ENCODE measurements at places on chromosomes 1 and 21.
A peak's percentile ranks its signal among the peaks of the same experiment; 100 is the strongest.

GRCh38 chr1:222911866-222912265 lies 97.0 kb downstream of the DISP1 start:
- no peak for DNase-seq

DNA sequence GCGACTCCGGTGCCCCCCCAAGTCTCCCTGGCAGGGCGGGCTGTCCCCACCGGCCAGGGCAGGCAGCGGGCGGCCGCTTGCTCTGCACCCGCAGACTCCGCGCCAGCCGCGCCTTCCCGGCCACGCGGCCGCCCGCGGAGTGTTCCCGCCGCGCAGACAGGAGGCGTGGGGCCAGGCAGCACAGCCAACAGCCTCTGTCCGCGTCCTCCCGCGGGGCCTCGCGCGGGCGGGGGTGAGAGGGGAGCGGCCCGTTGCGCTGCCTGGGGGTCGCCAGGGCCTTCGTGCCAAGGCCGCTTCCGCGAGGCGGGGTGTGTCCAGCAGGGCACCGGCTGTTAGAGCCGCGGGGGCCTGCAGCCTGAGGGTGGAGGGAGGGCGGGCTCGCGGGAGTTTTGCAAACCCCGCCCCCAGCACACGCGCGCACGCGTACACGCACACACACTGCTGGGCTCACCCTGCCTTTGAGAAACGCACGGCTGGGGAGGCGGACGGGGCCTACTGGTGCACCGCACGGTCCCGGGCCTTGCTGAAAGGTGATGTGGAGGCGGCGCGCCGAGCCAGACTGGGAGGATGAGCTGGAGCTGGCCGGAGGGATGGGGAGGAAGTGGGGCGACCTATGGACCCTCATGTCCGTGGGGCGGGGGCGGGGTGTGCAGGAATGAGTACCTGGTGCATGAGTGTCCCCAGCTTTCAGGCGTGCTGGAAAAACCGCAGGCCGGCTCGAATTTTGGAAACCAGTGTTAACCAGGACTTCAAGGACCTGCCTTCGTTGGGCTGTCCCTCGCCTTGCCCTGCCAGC lies 41.5 kb downstream of the KIAA1614 start:
- no peak for DNase-seq

- DNase-seq, result no peak
Observed at GRCh38 chr1:87730274-87731216, 401.9 kb downstream of the LMO4 start.

GRCh38 chr1:31672986-31673385 lies 28.3 kb upstream of the PEF1 start:
- no peak for DNase-seq

- no peak for DNase-seq
Observed at GRCh38 chr1:79705218-79705617, 698.7 kb upstream of the ADGRL4 start.

DNA sequence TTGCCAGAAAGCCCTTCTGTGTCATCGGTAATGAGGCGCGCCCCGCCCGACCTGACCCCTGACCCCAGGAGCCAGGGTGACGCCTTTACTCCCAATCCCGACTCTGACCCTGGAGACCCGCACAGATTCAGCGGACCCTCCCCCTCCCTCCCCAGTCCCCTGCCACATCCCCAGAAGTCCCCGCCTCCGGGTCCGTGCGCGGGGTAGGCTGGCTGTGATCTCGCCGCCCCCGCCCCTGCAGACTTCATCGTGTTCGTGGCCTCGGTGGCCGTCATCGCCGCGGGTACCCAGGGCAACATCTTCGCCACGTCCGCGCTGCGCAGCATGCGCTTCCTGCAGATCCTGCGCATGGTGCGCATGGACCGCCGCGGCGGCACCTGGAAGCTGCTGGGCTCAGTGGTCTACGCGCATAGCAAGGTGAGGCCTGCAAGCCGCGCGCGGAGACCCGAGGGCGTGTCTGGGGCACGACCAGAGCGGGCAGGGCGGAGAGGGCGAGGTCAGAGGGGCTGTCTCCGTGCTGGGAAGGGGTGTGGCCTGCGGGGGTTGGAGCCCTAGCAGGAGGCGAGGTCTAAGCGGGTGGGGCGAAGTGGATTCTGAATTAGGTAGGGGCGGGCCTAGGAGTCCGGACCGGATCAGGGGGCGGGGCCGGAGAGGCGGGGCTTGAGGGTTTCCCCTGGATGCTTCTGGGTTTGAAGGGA lies 34.8 kb downstream of the KCNQ4 start:
- peak; percentile 98 for DNase-seq

DNA sequence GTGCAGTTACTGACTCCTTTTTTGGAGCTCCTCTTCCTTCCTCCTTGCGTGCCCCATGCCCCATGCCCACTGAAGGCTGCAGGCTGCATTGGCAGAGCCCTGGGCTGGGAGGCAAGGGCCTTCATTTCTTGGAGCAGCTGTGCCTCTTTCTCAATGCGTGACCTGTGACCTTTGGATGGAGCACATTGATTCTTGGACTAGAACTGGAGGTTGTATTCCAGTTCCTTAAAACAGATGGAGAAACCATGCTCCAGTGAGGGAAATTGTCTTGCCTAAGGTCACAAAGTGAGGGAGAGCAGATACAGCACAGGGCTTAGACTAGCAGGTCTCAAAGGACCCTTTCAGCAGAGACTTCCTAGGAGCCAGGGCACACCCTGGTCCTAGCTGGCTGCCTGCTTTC lies 9.0 kb downstream of the TMEM269 start:
- DNase-seq, result no peak

DNA sequence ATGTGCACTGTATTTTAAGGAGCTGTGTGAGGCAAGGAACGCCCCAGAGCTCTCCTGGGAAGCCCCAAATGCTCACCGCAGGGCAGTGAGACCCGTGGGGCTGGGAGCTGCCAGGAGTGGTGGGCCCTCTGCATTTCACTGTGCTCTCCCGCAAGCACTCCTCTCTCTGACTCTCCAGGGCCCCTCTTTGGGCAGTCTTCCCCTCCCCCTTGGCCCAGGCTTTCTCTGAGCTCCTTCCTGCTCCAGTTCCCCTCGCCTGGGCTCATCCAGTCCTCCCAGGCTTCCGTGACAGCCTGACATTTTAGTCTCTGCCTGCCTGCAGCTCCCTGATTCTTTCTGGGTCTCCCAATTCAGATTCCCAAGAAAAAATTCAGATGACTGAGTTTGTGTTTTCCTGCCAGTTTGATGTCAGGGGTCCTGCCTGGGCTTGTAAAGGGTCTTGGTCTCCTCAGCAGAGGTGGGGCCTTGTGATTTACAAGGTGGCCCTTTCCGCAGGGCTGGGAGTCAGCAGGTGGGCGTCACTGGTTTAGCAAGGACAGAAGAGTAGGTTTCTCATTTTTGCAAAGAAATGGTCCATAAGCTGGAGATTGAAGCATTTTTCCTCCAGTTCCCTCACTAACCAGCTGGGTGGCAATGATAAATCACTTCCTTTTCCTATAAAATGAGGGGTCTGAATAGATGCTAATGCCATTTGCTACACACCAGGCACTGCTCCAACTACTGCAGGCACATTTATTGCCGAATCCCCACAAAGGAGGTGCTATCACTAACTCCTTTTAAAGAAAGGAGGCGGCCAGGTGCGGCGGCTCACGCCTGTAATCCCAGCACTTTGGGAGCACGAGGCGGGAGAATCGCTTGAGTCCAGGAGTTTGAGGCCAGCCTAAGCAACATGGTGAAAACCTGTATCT lies 1.9 kb upstream of the CA6 start:
- DNase-seq, result peak; percentile 86

GRCh38 chr1:68049941-68050878 lies at the start of gene DIRAS3:
TSS of gene DIRAS3 (minus strand) at chr1:68050627. CDS start at chr1:68047297, 3,330 bp downstream.
- peak; percentile 55 for DNase-seq

- DNase-seq, result no peak
Observed at GRCh38 chr1:9413877-9414213, 121.2 kb downstream of the SPSB1 start.

- DNase-seq, result peak; percentile 86
Observed at GRCh38 chr1:25922971-25923552, 16.8 kb upstream of the STMN1 start.

DNA sequence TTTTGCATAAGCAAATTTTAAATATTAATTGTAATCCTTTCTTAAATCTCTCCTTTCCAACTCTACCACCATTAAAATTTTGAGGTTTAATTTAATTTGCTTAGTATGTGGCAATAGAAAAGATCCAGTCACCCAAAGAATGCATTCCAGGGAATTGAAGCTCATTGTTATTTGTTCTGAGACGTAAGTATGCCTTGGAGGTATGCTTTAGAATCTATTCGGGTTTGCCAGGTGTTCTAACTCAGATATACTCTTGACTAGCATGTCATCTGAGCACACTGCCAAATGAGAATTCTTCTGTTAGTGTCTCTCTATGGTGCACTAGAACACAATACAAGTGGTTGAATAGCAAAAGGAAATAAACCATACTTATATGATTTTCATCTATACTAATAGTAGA lies 813.6 kb upstream of the ADGRL2 start:
- DNase-seq, result no peak

DNA sequence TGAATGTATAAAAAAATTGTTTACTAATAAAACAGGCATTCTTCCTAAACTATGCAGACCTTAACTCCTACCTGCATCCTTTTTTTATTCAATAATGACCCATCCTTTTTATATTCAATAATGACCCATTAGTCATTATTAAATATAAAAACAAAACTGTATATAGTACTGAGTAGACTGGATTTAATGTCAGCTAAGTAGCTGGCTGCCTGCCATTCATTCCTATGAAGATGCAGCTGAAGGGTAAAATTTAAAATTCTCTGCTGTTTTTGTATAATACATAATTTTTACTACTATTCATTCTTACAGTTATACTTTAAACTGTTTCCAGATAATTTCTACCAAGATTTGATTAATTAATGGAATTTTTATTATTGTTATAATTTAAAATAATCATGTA lies 79.3 kb downstream of the DENND1B start:
- no peak for DNase-seq

- DNase-seq, result no peak
Observed at GRCh38 chr1:19620786-19621185, 23.3 kb upstream of the NBL1 start.

GRCh38 chr1:5478961-5479360 lies 513.3 kb downstream of the NPHP4 start:
- DNase-seq, result no peak

DNA sequence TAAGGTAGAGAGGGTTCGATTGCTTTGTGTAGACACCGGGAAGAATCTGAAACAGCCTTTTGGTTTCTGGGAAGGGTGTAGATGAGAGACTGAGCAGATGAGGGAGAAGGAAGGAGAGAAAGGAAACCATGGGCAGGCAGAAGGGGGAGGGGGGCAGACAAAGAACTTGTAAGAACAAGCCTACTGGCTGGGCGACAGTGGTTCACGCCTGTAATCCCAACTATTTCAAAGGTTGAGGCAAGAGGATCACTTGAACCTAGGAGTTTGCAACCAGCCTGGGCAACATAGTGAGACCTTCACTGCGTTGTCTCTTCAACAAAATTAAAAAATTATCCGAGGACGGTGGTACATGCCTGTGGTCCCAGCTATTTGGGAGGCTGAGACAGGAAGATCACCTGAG lies 106.2 kb downstream of the TM2D1 start:
- DNase-seq, result no peak

GRCh38 chr1:96730574-96731298 lies 9.2 kb downstream of the PTBP2 start:
- DNase-seq, result no peak

GRCh38 chr1:203028784-203029553 lies 2.7 kb downstream of the PPFIA4 start:
- DNase-seq, result no peak

GRCh38 chr1:55378582-55378981 lies 163.4 kb upstream of the USP24 start:
- peak; percentile 91 for DNase-seq

DNA sequence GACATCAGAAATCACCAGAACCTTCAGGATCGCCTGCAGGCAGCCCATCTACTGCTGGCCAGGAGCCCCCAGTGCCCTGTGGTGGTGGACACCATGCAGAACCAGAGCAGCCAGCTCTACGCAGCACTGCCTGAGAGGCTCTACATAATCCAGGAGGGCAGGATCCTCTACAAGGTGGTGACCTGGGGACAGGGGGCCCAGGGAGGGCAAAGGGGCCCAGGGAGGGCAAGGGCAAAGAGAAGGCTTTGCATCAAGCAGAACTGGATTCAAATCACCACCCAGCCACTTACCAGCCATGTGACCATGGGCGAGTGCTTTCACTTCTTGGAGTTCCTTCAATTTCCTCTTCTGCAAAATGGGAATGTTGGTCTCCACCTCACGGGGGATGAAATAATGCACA lies 12.1 kb downstream of the DIO1 start:
- no peak for DNase-seq

DNA sequence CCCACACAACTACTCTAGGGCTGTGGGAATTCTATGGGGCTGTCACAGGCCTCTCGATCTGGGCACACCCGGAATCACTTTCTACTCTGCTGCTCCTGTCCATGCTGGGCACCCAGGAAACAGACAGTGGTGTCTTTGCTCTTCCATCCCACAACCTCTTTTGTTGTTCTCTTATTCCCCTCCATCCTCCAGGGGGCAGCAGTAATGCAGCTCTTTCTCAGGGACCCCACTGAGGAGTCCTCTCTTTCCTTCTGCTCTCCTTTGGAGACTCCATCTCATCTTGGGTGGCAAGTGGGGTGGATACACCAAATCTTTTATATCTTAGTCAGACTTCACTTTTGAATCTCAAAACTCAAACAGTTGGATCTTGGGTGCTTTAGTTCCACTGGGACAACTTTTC lies 206.3 kb downstream of the HS2ST1 start:
- DNase-seq, result peak; percentile 74

- DNase-seq, result no peak
Observed at GRCh38 chr21:24076179-24076578, 1531.1 kb downstream of the MRPL39 start.

DNA sequence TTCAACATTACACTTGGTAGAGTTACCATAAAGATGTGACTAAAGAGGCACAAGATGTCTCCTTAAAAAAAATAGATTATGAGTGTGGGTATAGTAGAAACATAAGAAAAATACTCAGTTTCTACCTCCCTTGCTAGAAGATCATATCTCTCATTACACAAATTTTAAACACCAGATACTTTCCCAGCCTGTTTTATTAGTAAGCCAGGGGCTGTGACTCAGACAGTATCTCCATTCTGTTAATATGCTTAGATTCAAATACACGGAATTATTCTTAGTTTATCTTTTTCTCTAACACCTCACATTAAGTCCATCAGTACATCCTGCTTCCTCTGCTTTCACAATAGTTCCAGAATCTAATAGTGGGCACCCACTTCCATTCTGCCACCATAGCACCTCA lies 561.8 kb upstream of the ADAMTS5 start:
- DNase-seq, result no peak

GRCh38 chr1:86699186-86699585 lies 5.2 kb upstream of the SH3GLB1 start:
- DNase-seq, result no peak

GRCh38 chr1:31936278-31936980 lies 1.7 kb downstream of the PTP4A2 start:
- no peak for DNase-seq

DNA sequence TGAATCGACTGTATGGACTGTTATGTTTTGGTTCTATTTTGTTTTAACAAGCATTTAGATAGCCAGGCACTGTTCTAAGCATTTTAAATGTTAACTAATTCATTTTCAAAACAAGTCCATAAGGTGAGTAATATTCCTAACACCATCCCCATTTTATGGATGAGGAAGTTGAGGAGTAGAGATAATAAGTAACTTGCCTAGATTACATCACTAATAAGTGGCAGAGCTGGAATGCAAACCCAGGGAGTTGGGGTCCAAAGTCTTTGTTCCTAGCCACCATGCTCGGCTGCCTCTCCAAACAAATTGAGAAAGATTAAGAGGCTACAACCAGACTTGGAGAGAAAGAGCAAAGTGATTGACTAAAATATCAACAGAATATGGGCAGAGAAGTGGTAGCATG lies 12.6 kb upstream of the LEPR start:
- DNase-seq, result no peak
